ENCODE measurements at places on chromosomes 4 and X.
A peak's percentile ranks its signal among the peaks of the same experiment; 100 is the strongest.

GRCh38 chr4:136001791-136002190 is 1530.5 kb downstream of the PCDH18 start:
- DNase-seq = no peak

- DNase-seq = no peak
Measured at GRCh38 chr4:3858046-3858730, 92.0 kb downstream of the ADRA2C start.

- no peak for DNase-seq
Measured at GRCh38 chrX:9730752-9731151, 34.9 kb downstream of the GPR143 start.

- no peak for DNase-seq
Measured at GRCh38 chrX:68995780-68996551, 167.1 kb downstream of the EFNB1 start.

DNA sequence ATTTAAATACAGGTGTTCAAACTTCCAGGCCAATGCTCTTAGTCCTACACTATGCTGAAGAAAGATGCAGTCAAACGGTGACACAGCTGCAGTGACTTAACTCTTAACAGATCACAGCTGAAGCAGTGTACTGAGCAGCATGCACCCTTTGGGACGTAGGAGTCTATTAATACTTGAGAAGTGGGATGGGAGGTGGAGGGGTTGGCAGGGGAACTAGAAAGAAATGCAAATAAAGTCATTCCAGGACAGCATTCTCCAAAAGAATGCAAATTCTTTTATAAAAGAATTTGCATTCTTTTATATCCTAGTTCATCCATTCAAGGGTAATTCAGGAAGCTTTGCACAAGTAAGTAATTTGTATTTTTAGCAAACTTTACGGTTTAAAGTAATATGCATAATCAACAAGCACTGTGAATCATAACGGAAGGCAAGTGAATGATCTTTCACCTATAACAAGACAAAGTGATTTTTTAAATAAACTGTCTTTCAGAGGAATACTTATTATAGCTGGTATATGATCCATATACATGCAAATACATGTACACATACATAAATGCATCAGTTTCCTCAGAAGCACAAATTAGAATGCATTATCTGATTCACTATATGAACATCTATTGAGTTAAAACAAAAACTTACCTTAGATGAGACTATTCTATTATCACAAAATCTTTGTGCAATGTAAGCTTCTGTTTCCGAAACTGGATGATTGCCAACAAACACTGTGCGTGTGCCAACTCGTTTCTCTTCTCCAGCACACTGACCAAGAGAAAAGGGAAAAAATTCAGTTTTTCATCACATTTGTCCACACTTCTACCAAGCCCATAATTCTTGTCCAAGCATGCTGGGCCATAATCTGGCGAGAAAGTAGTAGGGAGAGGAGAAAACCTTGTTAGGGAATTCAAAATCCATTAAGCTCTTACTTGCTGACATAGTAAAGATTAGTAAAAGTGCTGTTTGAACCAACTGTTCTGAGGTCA is 106.5 kb downstream of the ATP11C start:
- DNase-seq = no peak

DNA sequence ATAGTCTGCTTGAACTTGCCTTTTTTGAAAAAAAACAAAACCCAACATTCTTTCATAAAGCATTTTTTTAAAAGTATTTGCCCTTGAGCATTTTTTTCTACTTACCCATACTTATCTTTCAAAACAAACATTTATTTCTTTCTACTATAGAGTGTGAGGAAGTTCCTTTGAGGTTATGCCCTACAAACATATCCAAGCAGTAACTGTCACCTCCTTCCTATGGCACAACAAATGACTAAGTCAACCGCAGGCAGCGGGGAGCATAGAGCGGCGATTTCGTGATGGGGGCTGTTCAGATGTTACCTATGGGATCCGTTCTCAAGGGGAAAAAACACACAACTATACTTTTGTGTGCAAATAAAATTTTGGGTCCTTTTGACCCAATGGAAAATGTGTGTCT is 19.4 kb downstream of the SPRY1 start:
- DNase-seq = peak; percentile 18

- DNase-seq = no peak
Measured at GRCh38 chr4:183200453-183200852, 101.4 kb downstream of the WWC2 start.

DNA sequence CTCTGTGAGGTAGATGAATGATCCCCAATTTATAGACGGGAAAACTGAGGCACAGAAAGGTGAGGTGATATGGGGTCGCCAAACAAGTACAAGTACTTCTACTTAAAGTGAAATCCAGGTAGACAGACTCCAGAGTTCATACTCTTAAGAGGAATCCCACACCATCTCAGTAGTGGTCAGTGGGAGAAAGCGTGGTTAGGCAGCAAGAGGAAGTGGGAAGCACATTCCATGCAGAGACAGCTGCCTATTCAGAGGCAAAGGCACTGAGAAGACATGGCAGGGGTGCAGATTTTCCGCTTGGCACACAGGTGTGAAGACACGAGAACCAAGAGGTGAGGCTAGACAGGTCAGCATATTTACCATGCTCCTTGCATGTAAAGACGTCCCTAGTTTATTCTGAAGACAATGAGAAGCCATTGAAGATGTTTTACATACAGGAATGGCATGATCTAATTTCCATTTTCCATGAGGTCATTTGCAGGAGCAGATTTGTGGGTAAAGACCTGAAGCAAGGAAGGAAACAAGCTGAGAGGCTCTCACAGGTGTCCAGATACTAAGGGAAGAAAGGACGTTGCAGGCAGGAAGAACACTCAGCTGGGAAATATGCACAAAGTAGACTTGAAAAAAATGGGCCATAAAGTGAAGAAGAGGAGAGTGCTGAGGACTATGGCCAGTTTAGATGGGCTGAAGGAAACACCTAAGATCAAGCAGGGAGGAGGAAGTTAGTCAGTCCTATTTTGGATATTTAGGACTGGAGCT is 17.3 kb upstream of the CLNK start:
- DNase-seq = no peak

GRCh38 chr4:105923497-105924238 is 28.4 kb downstream of the NPNT start:
- DNase-seq = no peak

DNA sequence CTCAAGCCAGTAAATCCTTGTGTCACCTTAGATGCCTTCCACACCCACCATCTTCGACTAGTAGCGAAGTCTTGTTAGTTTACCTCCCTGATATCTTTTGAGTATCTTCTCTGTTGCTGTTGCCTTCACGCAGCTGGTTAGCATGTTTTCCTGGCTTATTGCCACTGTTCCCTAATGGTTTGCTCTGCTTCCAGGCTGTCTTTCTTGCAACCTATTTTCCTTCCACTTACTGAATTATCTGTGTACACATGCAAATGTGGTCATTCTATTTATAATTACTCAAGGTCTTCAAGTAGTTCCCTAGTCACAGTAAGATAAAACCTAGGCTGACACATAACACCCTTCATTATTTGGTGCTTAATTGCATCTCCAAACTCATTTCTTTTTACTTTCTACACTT is 89.5 kb downstream of the UGT8 start:
- no peak for DNase-seq

DNA sequence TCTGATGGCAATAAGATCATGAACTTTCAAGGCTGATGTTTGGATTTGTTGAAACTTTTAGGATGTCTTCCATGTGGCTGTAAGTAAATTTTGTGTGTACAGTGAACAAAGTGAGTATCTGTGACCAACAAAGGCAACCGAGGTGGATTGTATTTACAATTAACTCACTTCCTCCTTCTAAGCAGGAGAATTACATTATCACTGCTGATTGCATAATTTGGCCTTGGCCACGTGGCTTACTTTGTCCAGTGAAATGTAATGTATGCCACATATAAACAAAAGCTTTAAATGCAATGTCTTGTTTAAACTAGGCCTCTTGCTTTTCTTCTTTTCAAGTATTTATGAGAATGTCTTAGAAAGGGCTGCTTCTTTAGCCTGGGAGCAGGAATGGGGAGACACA is 66.3 kb upstream of the MAD2L1 start:
- DNase-seq = no peak

GRCh38 chrX:71253253-71254091 is 468 bp downstream of the ZMYM3 start:
- DNase-seq = peak; percentile 32

DNA sequence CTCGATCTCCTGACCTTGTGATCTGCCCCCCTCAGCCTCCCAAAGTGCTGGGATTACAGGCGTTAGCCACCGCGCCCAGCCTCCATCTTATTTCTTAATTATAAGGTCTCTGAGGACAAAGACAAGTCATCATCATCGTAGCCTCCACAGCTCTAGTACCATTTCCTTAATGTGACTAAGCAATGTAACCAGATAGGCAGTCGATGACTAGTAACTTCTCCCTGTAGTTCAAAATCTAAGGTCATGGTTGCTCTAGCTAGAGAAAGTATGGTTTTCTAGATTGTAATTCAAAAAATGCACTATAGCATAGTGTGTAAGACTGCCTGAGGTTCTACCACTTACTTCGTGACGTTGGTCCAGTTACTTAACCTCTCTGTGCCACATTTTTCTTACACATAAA is 6.9 kb downstream of the SLC39A8 start:
- DNase-seq = no peak
